ENCODE measurements at places on chromosomes 7 and 10. TPM values are rescaled to one million over a fixed set of nuclear protein-coding genes. Genes with fewer than 3 reads are reported as not detected.

Gene MYH16
- total RNA-seq = not detected

DNA sequence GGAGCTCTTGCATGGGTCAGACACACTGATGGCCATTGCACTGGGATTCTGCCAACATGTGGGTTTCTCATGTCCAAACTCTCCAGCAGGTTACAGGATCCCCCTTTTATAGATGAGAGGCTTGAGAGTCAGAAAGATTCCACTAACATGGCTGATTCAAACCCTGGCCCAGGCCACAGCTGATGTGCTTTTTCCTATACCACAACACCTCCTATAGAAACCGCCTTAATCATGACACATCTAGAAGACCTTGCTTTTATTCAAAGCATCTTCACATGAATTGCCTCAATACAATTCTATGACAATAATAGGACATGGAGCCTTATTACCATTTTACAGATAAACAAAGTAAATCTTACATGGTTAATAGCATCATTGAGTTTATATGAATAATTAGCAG lies 188.6 kb downstream of the DPY19L1 start:
- peaks cover 7% of the 10 kb centered on the region for H3K4me1 ChIP-seq
- no peaks in the 10 kb centered on the region for H3K36me3 ChIP-seq
- DNase-seq = no peak

Gene ADAM22
- 2.3 TPM for total RNA-seq

DNA sequence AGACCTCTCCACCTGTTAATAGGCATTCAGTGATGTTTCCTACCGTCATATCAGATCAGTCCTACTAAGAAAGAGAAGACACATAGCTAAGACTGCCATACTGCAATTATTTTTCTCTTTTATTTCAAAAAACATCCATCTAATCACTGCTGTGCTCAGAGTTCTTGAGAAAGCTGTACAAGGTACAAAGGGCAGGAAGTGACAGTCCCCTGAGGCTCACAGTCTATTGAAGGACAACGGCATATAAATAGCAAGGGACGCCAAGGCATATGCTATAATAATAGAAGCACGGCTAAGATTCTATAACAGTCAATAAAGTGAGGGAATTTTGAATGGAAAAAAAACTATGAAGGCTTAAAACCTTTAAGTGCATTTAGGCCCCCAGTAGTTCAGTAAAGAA lies 415.3 kb upstream of the NRP1 start:
- H3K4me1 ChIP-seq = peaks cover 2% of the 10 kb centered on the region
- no peaks in the 10 kb centered on the region for H3K36me3 ChIP-seq
- no peak overlapping the region for H3K27ac ChIP-seq
- no peaks in the 10 kb centered on the region for H3K27me3 ChIP-seq
- H3K4me3 ChIP-seq = no peak overlapping the region

DNA sequence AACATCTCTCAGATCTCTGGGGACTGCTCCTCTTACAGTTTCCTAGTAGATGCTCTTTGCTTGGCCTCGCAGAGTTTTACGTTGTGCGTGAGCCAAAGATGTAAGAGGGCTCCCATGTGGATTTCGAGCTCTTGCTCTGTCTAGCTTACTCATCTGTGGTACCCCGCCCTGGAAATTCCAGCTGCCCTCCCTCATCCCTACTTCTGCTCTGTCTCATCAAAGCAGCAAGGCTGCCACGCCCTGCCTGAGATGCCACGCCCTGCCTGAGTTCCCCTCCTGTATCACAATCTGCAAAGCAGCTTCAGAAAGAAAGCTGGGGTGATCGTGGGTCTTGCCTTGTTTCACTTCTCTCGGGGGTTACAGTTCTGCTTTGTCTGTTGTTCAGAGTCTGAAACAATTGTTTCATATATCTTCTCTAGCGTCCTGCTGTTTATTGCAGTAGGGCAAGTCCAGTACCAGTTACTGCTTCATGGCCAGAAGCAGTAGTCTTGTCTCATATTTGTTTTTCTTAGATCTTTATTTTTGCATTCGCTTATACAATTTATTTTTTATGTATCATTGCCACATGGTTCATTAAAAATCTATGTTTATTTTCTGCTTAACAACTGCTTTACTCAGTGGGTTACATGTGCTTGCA lies 36.1 kb upstream of the CCNY start:
- H3K27ac ChIP-seq = no peak overlapping the region
- H3K36me3 ChIP-seq = no peaks in the 10 kb centered on the region
- no peaks in the 10 kb centered on the region for H3K4me1 ChIP-seq
- H3K27me3 ChIP-seq = peaks cover 12% of the 10 kb centered on the region
- H3K4me3 ChIP-seq = no peak overlapping the region
- DNase-seq = no peak

Gene CARD11
- 111 TPM for total RNA-seq

Gene ZNF804B
- not detected for total RNA-seq

- H3K4me1 ChIP-seq = peaks cover 9% of the 10 kb centered on the region
- peak; percentile 63 for DNase-seq
- H3K4me3 ChIP-seq = no peak overlapping the region
- H3K36me3 ChIP-seq = no peaks in the 10 kb centered on the region
- H3K27me3 ChIP-seq = peaks cover 66% of the 10 kb centered on the region
Measured at GRCh38 chr7:151174246-151175046, 7.0 kb upstream of the GBX1 start.

Gene THAP5
- 37.0 TPM for total RNA-seq

Gene SYT15
- 0.58 TPM for total RNA-seq

Gene ANKRD30A
- total RNA-seq = not detected

Gene MORN4
- total RNA-seq = 3.4 TPM

DNA sequence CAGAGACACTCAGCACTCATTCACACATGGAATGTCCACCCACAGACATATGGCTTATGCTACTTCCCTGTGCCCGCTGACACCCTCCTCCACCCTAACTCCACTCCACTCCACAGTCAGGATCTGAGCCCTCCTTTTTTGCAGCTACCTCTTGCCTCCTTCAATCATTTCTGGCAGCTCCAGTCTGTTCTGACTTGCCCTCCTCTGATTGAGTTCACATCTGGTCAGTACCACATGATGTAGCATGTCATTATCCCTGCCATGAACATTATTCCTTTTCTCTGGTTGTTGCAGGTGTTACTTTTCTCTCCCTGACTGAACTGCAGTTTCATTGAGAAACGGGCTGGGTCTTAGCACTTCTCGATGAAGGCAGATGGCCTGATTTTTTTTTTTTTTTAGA lies 130.1 kb upstream of the EGR2 start:
- no peak overlapping the region for H3K27ac ChIP-seq
- peaks cover 14% of the 10 kb centered on the region for H3K27me3 ChIP-seq
- H3K36me3 ChIP-seq = no peaks in the 10 kb centered on the region
- H3K4me3 ChIP-seq = no peak overlapping the region
- DNase-seq = no peak
- no peaks in the 10 kb centered on the region for H3K4me1 ChIP-seq

Gene IMMP2L
- total RNA-seq = 20.9 TPM

Gene MASTL
- 34.2 TPM for total RNA-seq

Gene PNPLA8
- total RNA-seq = 14.8 TPM

Gene CADPS2
- not detected for total RNA-seq

Gene PON3
- total RNA-seq = 0.32 TPM

DNA sequence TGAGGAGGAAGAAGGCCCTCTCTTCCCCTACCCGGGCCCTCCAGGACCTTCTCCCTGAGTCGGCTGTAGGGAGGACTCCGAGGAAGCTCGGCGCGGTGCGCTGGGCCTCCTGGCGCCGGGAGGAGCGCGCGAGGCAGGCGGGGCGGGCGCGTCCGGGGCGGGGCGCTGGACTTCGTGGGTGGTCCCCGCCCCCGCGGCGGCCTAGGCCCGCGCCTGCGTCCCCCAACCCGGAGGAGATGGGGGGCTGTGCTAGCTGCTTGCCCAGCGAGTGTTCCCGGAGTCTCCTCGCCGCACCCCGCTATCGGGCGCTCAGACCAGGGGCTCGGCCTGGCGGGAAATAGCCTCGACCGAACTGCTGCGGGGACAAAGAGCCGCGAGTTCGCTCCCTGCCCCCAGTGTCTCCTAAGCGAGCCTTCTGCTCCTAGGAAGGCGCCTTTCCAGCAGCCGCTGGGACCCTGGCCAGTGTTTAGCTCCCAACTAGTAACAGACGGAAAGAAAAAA lies 19.2 kb upstream of the SMO start:
- H3K4me3 ChIP-seq = peak overlapping the region; percentile 67
- peaks cover 2% of the 10 kb centered on the region for H3K36me3 ChIP-seq
- H3K4me1 ChIP-seq = peaks cover 26% of the 10 kb centered on the region
- peak; percentile 71 for DNase-seq
- no peaks in the 10 kb centered on the region for H3K27me3 ChIP-seq
- H3K27ac ChIP-seq = peak overlapping the region; percentile 78

Gene MACC1
- total RNA-seq = 0.12 TPM

DNA sequence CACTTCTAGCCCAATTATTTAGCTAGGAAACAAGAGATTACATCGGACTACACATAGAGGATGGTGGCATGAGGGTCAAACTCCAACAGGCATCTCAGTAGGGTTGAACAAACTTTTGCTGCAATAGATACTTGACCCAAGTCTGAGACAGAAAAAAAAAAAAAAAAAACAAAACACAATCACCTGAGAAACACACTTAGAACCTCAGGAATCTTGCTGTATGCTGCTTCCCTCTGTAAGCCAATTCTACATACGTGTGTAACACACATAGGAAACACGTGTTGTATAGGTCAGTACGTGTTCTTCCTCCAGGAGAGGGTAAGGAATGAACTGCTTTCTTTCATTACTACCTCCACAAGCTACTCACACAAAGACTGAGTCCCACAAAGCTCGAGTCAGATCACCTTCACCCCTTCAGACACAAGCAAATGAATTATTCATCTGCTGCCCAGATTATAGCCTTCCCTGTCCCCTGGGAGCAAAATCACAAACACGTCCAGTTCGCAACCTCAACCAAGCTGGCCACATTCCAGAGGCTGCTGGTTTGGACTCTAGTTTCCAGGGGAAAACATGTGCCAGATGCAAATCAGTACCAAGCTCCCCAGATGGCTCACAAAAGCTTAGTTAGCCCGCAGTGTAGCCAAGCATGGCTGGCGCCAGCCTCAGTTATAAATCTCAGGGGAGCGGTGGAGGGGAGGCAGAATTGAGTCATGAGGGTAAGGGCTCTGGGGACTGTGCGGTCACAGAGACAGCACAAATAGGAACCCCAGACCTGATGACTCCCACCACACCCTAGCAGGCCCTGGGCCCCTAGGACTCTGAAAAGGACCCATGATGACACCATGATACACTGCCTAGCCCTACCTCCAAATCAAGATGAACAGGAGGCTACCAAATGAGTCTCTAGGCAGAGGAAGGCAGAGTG lies 15.1 kb downstream of the PSAP start:
- no peak overlapping the region for H3K4me3 ChIP-seq
- peaks cover 57% of the 10 kb centered on the region for H3K4me1 ChIP-seq
- H3K36me3 ChIP-seq = peaks cover 7% of the 10 kb centered on the region
- H3K27ac ChIP-seq = no peak overlapping the region
- H3K27me3 ChIP-seq = no peaks in the 10 kb centered on the region
- DNase-seq = no peak

GRCh38 chr10:22550732-22551131 lies 163.6 kb downstream of the PIP4K2A start:
- H3K4me3 ChIP-seq = no peak overlapping the region
- H3K27me3 ChIP-seq = no peaks in the 10 kb centered on the region
- peak overlapping the region; percentile 53 for H3K27ac ChIP-seq

Gene CHST15
- total RNA-seq = 0.12 TPM

GRCh38 chr10:79939969-79940368 lies 8.9 kb downstream of the SFTPD start:
- no peaks in the 10 kb centered on the region for H3K36me3 ChIP-seq
- no peak overlapping the region for H3K4me3 ChIP-seq
- H3K4me1 ChIP-seq = peaks cover 16% of the 10 kb centered on the region
- no peak overlapping the region for H3K27ac ChIP-seq
- no peak for DNase-seq

- no peak for DNase-seq
- no peaks in the 10 kb centered on the region for H3K36me3 ChIP-seq
- H3K4me1 ChIP-seq = no peaks in the 10 kb centered on the region
- H3K27ac ChIP-seq = no peak overlapping the region
Measured at GRCh38 chr10:131201741-131202515, 109.6 kb downstream of the TCERG1L start.

GRCh38 chr10:57921140-57921539 lies 346.6 kb downstream of the IPMK start:
- H3K27ac ChIP-seq = no peak overlapping the region
- no peak for DNase-seq
- H3K4me1 ChIP-seq = no peaks in the 10 kb centered on the region
- no peak overlapping the region for H3K4me3 ChIP-seq
- H3K27me3 ChIP-seq = no peaks in the 10 kb centered on the region

Gene GPR26
- total RNA-seq = not detected

Gene BMPR1A
- total RNA-seq = 8.4 TPM

DNA sequence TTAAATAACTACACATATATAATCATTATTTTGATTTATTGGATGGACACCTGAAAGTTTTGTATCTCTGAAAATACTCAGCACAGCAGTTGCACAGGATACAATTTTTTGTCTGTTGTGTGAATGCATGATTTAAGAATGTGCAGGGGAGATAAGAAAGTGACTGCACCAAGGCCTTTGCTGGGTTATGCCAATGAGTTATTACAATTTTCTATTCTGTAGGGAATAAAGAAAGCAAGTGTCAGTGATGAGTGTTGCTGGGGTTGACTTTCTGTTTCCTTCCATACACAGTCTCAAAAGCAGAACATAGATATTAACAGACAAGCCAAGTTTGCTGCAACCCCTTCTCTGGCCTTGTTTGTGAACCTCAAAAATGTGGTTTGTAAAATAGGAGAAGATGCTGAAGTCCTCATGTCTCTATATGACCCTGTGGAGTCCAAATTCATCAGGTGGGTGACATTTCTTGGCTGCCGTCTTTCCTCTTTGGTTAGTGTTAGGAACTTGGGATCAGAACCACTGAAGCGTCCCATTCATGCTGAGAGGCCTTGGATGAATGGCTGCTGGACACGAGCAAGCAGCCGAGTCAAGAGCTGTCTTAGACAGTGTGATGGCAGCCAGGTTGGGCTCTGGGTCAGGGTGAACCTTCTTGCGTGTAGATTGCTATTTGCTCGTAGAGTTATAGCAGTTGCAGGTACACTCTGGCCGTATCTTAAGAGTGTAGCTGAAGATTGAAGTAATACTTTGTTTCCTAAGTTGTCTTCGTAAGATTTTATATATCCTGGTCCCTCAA lies 92.8 kb downstream of the DOCK1 start:
- no peak overlapping the region for H3K27ac ChIP-seq
- H3K4me1 ChIP-seq = no peaks in the 10 kb centered on the region
- H3K4me3 ChIP-seq = no peak overlapping the region
- DNase-seq = no peak
- H3K27me3 ChIP-seq = no peaks in the 10 kb centered on the region

Gene TSPAN33
- 18.7 TPM for total RNA-seq

GRCh38 chr10:131896403-131896802 lies 4.4 kb upstream of the PPP2R2D start:
- peak overlapping the region; percentile 40 for H3K27ac ChIP-seq
- H3K4me1 ChIP-seq = peaks cover 18% of the 10 kb centered on the region
- no peak overlapping the region for H3K4me3 ChIP-seq

DNA sequence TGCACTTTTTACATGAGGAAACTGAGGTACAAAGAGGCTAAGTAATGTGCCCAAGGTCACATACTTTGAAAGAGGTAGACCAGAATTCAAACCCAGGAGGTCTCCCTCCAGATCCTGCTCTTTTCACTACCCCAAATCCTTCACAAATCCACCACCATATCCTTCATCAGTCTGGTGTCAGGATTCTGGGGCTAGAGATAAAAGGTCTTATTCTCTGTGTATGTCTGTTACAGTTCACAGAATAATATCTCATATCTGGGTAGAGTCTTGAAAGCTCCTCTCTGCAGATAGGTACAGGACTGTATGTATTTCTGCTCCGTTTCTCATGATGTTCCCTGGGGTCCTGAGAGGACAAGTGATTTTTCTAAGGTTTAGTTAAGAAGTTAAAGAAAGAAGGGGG lies 4.9 kb downstream of the PIK3CG start:
- peaks cover 77% of the 10 kb centered on the region for H3K4me1 ChIP-seq
- no peaks in the 10 kb centered on the region for H3K27me3 ChIP-seq
- DNase-seq = no peak
- H3K27ac ChIP-seq = peak overlapping the region; percentile 80
- H3K36me3 ChIP-seq = peaks cover 73% of the 10 kb centered on the region

Measured in activated naive CD8-positive, alpha-beta T cell treated with anti-CD3 and anti-CD28 coated beads for 36 hours (primary cell).